Caki2 (cell line): ENCODE measurements at places on chromosomes 7 and 10. TPM values are rescaled to one million over a fixed set of nuclear protein-coding genes. Genes with fewer than 3 reads are reported as not detected.

Gene SPDYE18
- not detected in 2 replicates for total RNA-seq

Gene IFIT1B
- not detected in 2 replicates for total RNA-seq

Gene YAE1
- 26.6 and 28.9 TPM in 2 replicates for total RNA-seq

Gene PIP
- not detected in 2 replicates for total RNA-seq

Gene EVX1
- total RNA-seq: not detected in 2 replicates

Gene TACC2
- 21.6 and 21.8 TPM in 2 replicates for total RNA-seq

Gene ZNF727
- not detected in 2 replicates for total RNA-seq

GRCh38 chr10:3485057-3485686, 299.8 kb downstream of the KLF6 start:
- no peak for DNase-seq

GRCh38 chr10:125411724-125412123, 251.4 kb upstream of the CTBP2 start:
- DNase-seq: no peak

DNA sequence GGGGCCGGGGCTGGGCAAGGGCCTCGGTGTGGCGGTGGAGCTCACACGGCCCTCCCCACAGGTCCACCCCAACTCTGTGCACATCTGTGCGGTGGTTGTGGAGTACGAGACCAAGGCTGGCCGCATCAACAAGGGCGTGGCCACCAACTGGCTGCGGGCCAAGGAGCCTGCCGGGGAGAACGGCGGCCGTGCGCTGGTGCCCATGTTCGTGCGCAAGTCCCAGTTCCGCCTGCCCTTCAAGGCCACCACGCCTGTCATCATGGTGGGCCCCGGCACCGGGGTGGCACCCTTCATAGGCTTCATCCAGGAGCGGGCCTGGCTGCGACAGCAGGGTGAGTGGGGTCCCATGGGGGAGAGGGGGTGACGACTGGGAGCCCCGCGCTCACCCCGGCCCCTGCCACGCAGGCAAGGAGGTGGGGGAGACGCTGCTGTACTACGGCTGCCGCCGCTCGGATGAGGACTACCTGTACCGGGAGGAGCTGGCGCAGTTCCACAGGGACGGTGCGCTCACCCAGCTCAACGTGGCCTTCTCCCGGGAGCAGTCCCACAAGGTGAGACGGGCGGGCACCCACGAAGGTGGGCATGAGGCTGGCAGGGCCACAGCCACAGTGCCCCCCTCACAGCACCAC, 8.8 kb downstream of the TMEM120A start:
- no peak for DNase-seq

- DNase-seq: no peak
Observed at GRCh38 chr10:125156196-125156595, 4.2 kb downstream of the CTBP2 start.

- no peak for DNase-seq
Observed at GRCh38 chr10:60069311-60069710, 163.0 kb upstream of the CCDC6 start.

GRCh38 chr7:80047856-80048459, 86.7 kb upstream of the GNAI1 start:
- no peak for DNase-seq

- DNase-seq: peak; percentile 86
Observed at GRCh38 chr7:105521717-105522463, at the start of gene PUS7. PUS7 (minus strand) TSS chr7:105522271; CDS start chr7:105508512, 13,759 bp downstream.

DNA sequence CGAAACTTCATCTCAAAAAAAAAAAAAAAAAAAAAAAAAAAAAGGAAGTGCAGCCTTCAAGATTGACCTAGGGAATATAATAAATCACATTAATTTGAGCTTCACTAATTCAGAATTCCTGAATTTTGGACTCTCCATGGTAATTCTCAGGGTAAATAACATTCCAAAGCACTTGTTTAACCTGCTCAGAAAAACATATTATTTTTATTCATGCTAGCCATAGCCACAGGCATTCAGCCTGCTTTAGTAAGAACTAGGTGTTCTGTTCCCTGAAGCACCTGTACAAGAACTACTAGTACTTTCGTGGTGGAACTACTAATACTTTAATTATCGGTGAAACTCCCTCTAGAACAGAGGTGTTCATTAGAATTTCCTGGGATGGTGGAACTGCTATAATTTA, 169.3 kb downstream of the RTKN2 start:
- no peak for DNase-seq

DNA sequence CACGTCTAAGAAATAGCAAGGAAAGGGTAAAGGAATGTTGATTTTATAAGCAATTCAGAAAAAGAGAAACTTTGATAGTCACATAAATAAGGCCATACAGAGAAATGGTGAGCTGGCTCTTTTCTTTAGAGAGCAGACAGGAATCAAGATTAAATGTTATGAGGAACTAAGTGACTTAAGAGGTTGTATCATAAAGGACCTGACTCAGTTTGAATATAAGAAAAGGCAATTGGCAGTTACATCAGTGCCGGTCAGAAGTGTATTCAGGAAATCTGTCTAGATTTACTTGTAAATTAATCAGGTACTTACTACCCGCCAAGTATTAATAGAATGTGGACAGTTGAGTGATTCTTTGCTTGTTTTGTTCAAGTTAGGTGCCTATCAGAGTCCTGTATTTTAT, 2.1 kb downstream of the MRPL32 start:
- DNase-seq: no peak

DNA sequence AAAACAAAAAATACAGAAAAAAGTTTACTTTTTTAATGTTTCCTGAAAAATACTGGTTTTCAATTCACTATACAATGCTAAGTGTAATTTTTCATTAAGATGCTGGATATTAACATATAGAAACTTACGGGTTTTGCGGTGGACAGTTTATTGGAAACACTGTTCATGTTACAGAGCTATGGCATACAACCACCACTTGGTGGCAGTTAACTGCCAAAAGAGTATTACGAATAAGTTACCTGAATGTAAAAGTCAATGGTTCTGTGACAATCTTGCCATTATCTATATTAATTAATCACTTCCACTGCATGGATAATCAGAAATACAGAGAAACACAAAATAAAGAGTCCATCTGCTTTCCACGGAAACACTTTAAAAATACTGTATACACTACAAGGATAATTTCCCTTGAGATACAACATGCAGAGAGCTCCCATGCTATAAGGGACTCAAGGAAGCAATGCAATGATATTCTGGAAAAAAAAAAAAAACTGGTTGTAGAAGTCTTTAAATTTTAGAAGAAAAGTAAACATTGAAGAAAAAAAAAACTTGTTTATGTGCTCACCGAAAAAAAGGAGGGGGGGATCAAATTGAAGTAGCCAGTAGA, 97.0 kb downstream of the TPK1 start:
- peak; percentile 19 for DNase-seq

GRCh38 chr10:12050528-12050927, 7.9 kb upstream of the UPF2 start:
- DNase-seq: no peak

DNA sequence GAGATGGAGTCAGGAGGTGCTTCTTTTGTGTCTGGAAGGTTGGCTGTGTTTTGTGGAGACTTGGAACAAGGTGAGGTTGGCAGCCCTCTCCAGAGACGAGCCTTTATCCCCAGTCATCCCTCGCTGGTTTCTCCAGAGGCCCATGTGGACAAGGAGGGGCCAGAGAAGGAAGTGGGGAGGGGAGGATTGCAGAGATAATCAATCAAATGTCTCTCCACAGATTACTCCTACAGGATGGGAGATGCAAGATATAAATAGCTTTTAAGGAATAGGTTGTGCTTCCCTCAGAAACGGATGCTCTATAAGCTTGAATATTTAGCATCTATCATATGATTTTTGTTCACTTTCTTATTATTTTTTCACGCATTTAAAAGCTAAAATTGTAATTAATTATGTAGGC, 70.4 kb upstream of the VWDE start:
- no peak for DNase-seq

DNA sequence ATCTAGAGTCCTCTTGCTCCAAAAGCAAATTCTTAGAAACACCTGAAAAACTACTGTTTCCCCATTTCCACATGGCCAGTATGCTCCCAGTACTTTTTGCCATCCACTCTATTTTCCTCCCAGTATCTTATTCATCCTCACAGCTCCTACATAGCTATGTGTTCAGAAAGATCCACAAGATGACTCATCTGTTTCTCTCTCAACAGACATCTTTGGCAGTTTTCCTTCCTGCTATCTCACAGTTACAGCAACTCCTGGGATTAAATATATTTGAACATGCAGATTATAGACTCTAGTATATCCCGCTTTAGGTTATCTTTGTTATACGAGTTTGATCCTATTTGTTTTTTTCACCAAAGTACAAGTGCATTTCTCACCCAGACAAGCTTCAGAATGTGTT, 675.6 kb upstream of the POT1 start:
- DNase-seq: peak; percentile 18
